Jurkat, Clone E6-1 (cell line): ENCODE measurements at places on chromosomes 12 and 14.
A peak's percentile ranks its signal among the peaks of the same experiment; 100 is the strongest.

GRCh38 chr12:92784356-92784755 lies 81.6 kb downstream of the PLEKHG7 start:
- no peak for DNase-seq

GRCh38 chr14:64474698-64475097 lies 9.4 kb downstream of the AKAP5 start:
- no peak for DNase-seq

- DNase-seq, result no peak
Observed at GRCh38 chr12:52670961-52671360, 9.2 kb downstream of the KRT1 start.

- no peak for DNase-seq
Observed at GRCh38 chr14:64509036-64509435, 4.5 kb downstream of the ZBTB1 start.

DNA sequence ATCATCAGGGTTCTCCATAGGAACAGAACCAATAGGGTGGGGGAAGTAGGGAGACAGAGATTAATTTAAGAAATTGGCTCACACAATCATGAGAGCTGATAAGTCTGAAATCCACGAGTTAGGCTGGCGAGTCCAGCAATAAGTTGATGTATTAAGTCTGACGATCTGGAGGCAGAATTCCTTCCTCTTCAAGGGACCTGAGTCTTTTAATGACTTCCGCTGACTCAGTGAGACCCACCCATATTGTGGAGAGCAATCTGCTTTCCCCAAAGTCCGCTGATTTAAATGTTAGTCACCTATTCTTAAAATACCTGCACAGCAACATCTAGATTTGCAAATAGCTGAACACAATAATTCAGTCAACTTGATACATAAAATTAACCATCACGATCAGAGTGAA lies 97.8 kb downstream of the SPTSSA start:
- DNase-seq, result no peak

- DNase-seq, result no peak
Observed at GRCh38 chr12:86234316-86234855, 21.8 kb downstream of the MGAT4C start.

GRCh38 chr12:48219631-48220030 lies 16.5 kb upstream of the OR10AD1 start:
- DNase-seq, result no peak

DNA sequence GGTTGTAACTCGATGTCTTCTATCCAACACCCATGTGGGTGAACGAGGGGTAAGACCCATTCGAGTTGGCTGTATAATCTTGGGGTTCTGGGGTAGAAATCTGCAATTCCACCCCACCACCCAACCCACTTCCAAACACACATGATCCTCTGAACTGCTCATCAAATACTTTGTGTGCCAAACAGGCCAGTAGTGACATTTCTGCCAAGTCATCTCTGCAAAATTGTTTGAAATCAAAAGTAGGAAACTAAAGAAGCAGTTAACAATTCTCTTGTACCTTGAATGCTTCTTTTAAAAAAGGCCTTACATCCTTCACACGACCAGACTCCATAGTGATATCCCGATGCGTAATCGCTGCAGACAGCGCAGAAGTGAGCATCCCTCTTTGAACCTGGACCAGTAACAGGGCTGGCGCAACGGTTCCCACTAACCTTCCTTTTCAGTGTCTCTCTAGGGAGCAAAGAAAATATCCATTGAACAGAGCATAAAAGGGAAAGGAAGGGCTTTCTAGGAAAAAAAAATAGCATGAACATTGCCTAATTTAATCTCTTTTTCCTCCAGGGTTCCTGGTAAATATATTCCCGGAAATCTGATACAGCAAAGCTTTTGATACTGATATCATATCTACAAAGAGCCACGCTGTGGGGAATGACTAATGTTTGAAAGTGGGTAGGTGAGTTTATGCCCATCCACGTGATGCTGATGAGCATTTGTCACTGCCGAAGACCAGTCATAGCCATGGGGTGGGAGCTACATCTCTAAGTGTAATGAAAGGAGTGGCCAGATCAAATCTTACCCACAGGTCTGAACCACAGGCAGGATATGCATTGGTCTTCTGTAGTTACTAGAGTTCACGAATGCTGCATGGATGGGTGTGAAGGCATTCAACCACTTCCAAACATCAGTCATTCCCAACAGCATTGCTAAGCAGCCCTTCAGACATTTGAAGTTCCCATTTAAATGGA lies 14.2 kb downstream of the ESR2 start:
- no peak for DNase-seq

DNA sequence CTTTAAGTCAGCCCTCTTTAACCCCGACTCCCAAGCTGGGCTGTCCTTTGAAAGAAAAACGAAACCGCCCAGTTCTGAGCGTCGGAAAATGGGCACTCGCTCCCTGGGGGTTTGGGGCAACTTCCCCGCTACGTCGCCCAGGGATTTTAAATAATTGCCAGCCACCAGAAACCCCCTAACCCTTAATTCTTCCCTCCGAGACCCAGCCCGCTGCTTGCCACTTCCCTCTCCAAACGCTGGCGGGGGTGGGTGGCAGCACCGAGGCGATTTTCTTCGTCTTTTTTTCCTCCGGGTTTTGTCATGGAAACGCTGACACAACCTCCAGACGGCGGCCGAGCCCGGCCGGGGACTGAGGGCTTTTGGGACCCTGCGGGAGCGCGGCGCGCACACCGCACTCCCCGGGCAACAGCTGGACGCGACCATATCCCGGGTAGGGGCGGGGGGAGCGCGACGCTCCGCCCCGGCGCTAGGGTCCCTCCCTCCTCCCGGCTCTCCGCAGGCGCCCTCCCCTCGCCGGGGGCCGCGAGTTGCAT lies at the start of gene CHST11:
Gene CHST11, plus strand, starts transcription at position 532 of the 533 bp plus-strand sequence.
- DNase-seq, result peak; percentile 89

- no peak for DNase-seq
Observed at GRCh38 chr14:77041881-77042545, 13.5 kb upstream of the IRF2BPL start.

DNA sequence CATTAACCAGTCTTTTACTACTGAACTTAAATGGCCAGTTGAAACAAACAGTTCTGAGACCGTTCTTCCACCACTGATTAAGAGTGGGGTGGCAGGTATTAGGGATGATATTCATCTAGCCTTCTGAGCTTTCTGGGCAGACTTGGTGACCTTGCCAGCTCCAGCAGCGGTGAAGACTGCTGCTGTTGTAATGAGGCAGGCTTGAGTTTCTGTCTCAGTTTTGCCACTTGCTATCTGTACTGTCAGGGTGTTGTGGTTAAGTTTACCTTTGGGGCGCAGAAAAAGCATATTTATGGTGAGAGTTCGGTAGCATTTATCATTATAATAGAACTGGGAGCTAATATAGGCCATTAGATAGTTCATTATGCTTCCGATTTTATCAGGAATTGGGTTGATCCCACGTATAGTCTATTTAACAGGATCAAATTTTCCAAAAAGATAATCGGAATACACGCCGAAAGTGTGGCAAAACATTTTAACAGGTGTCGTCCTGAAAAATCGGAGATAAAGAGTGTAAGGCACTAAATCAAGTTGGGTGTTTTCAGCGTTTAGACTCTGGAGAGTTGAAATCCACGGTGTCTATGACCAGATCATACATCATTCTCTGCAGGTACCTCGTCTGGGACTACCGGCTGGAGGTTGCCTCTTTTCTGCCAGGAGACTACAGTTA lies 688 bp upstream of the NECAP1 start:
- DNase-seq, result no peak

- DNase-seq, result no peak
Observed at GRCh38 chr14:26596543-26597061, 1.2 kb downstream of the NOVA1 start.

GRCh38 chr14:23435543-23436326 lies at the start of gene MYH7:
Gene MYH7 (minus strand): TSS chr14:23435660. CDS start chr14:23433732, 1,928 bp downstream.
- no peak for DNase-seq

DNA sequence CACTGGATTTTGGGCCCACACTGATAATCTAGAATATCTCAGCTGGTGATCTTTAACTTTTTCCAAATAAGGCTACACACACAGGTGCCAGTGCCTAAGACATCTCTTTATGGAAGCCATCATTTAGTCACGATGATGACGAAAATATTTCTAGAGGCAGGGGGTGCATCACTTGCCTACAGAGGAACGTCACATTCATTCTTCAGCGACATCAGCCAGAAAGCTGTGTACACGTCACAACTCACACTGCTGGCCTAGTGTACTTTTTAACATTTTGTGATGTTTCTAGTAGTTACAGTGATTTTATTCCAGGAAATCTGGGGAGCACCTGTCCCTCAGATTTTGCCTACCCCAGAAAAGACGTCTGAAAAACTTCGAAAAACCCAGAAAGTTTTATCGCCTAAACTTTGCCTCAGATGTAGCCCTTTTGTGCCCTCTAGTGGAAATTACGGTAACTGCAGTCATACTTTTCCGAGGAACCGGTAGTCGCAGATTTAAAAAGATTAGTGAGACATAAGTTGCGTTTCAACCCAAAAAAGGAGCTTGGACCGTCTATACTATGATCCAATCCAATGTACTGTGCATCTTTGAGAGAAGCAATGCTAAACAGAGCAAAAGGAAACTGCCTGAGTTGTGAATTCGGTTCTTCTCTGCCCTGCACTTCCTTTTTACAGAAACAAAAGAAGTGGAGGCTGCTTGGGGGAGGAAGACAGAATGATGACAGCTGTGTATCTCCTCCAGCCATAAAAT lies 64.3 kb upstream of the STON2 start:
- DNase-seq, result peak; percentile 80

DNA sequence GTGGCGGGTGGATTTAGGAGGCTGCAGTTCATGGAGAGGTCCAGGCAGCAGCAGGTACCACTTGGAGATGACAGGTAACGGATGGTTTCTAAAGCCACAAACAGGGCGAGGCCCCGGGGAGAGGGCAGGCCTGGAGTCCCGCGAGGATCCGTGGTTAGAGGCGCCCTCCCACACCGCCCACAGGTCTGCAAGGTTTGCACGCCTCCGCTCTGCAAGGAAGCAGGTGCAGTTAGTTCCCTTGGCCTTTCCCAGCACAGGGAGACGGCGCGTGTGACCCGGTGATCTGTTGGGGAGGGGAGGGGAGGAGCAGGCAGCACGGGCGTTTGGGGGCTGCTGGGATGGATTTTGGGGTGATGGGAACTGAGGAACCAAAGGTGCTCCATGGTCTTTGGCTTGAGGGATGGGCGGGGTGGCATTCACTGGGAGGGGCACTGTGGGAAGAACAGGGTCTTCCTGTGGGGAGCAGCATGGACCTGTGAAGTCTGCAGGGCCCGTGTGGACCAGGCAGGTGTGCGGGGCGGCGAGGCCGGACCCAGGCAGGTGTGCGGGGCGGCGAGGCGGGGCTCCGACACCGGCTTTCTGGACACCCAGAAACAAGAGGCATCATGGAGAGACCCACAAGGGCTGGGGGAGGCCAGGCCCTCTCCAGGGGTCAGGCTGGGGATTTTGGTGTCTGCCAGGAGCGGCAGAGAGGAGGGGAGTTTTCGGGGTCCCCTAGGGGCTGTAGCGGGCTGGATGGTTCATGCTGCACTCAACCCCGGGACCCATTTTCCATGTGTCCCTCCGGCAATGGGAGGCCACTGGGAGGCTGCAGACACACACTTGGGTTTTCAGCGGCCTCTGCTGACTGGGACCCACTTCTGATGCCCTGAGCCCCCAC lies 29.1 kb downstream of the NOC4L start:
- no peak for DNase-seq

GRCh38 chr12:69343357-69343756 lies 4.8 kb upstream of the LYZ start:
- DNase-seq, result no peak

GRCh38 chr14:84770030-84770429 lies 759.9 kb upstream of the FLRT2 start:
- DNase-seq, result no peak

DNA sequence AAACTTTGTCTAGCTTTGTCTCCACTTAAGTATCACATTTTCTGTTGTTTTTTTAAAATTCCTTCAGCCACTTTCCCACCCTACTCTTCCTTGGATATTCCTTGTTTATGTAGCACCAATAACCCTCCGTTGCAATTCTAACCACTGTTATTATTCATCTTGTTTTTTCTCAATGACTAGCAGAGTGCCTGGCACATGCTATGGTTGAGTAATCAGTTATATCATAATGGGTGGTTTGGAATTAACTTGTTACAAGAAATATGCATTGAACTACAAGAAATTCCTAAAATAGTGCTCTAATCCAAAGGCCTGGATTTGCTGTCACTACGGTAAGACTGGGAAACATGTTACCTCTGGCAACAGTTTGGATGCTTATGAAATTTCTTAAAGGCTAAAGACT lies 756.6 kb downstream of the NOVA1 start:
- no peak for DNase-seq

DNA sequence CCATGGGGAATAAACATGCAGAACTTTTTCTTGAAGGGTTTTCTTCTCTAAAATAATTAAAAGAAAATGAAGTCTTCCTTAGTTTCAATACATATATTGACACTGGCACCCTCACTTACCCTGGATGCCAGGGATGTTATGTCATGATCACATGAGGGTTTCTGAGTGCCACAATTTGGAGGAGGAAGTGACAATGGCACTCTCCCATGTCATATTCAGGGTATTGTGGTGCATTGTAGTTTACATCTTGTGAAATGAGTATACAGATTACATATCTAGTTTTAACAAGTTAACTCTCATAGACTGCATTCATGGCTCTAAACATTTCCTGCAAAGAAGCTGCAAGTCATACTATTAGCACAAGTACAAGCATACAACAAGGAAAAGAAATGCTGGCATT lies 37.7 kb downstream of the CCDC177 start:
- no peak for DNase-seq

DNA sequence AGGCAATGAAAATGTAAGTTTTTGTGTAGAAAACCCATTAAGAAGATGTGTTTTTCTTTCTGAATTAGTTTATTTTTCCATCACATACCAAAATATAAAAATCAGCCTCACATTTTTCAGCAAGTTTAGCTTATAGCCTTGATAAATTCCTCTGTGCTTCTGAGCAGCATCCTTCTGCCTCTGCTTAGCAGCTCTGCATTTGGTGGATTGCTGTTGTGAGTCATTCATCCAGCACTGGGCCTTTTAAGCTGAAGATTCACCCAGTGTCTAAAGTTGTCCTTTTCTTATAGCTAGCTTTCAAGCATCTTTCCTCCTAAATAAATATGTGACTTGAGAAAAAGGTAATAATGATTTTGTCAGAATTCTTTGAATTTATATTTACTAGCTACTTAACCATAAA lies 206.1 kb downstream of the PCNX1 start:
- no peak for DNase-seq

DNA sequence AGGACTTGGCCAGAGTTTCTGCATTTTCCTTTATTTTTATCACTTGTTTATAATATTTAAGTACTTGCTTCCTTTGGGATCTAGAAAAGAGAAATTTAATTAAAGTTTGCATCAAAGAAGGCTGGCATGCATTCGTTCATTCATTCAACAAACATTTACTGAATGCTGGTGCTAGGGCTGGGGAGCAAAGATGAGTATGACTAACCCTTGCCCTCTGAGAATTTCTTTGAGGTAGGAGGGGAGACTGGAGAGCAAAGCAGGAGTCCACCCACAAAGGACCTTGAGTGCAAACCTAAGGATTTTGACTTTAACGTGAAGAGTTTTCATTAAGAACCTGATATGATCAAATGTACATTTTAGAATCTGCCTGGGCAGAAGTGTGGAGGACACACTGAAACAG lies 16.1 kb upstream of the NT5DC3 start:
- no peak for DNase-seq

GRCh38 chr14:72711936-72712335 lies 182.0 kb downstream of the DPF3 start:
- no peak for DNase-seq

- no peak for DNase-seq
Observed at GRCh38 chr14:24243336-24243836, 963 bp upstream of the TINF2 start.

- DNase-seq, result no peak
Observed at GRCh38 chr12:4259099-4259498, 14.5 kb upstream of the CCND2 start.
